ENCODE measurements at places on chromosomes 12 and 14. TPM values are rescaled to one million over a fixed set of nuclear protein-coding genes. Genes with fewer than 3 reads are reported as not detected.

Gene CD163
- total RNA-seq: 367 TPM

Gene DEPDC4
- total RNA-seq: not detected

Gene LRRC43
- 0.84 TPM for total RNA-seq

Gene SYCP3
- 0.31 TPM for total RNA-seq

Gene TNS2
- total RNA-seq: 97.7 TPM

Gene DCN
- total RNA-seq: 2,728 TPM

Gene DUSP6
- 216 TPM for total RNA-seq

Gene IL26
- not detected for total RNA-seq

Gene PRICKLE1
- 9.6 TPM for total RNA-seq

Gene KRT6C
- total RNA-seq: not detected

Gene DEGS2
- not detected for total RNA-seq

Gene HOXC4
- 1.3 TPM for total RNA-seq

Gene MYH6
- not detected for total RNA-seq

Measured in omental fat pad (tissue), 4 donors.